B cell (primary cell): ENCODE measurements at places on chromosomes 1 and 21. TPM values are rescaled to one million over a fixed set of nuclear protein-coding genes. Genes with fewer than 3 reads are reported as not detected.

Gene COPA
- total RNA-seq: 168 and 180 TPM in 2 replicates

Gene FASLG
- total RNA-seq: 0.15 TPM in 1 of 2 replicates, not detected in the other

Gene CALML6
- total RNA-seq: 0.61 and 2.0 TPM in 2 replicates

Gene TEKT2
- not detected in 2 replicates for total RNA-seq

GRCh38 chr1:170729225-170730002, 65.5 kb downstream of the PRRX1 start:
- no peak overlapping the region for H3K27ac ChIP-seq
- no peaks in the 10 kb centered on the region for H3K27me3 ChIP-seq
- no peaks in the 10 kb centered on the region for H3K4me1 ChIP-seq
- no peak overlapping the region for H3K4me3 ChIP-seq
- no peak for DNase-seq

DNA sequence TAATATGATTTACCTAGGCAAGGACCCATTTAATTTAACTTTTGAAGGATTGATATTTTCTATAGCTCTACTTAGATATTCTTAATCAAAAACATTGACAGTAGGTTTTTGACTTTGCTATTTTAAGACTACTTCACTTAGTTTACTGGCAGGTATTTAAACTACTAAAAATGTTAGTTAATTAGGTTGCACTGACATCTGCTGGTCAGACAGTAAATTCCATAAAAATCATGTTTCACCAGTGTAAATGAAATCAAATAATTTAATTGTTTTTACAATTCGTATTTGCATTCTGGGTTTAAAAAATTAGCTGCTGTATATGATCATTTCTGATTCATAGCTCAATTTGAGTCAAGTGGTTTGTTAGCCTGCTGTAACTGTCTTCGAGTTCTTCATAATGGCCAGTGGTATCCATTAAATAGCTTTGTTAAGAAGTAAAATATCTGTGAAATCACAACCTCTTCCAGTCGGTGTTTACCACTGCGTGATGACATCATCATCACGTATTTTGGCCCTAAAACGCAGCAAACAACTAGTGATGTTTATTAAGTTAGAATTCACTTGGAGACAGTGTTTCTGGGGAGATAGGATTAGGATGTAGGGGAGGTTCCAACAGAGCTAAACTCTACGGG, 26.2 kb downstream of the EXTL2 start:
- H3K4me3 ChIP-seq: no peak overlapping the region
- no peak overlapping the region for H3K27ac ChIP-seq
- DNase-seq: peak; percentile 57
- no peaks in the 10 kb centered on the region for H3K4me1 ChIP-seq

DNA sequence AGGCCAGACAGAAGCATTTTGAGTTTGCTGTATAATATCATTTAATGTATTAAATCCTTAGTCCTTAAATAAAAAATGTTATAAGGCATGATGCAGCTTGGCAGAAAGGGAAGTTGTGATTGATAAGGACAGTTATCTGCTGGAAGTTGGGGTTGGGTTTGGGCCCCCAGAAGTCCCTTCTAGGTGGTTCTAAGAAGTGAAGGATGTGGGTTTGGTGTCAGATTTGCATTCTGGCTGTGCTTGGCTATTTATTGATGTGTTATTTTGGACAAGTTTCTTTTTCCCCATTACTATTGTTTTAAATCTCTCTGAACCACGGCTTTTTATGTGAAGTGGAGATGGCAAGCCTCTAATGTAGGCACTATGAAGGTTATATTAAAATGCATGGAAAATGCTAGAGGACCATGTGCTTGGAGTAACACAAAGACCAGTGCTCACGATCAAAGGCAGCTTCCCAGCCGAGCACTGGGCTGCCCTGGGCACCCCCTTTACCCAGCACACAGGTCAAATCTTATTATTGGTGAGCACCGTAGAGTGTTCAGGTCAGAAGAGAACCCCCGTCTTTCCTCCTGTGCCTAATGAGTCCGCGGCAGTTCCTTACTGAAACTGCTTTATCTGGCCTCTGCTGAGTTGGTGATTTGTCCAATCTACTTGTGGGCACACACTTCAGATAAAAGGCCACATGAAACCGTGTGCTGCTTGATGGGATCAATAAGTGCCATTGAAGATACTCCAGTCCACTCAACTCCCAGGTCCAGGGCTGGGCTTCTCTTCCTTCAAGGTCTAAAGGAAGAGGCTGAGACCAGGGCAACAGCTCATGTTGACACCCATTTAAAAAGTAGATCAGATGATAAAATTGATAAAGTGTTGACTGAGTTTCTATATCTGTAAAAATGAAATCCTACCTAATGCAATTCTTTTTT, 212.0 kb downstream of the PRDM2 start:
- no peak overlapping the region for H3K4me3 ChIP-seq
- peaks cover 4% of the 10 kb centered on the region for H3K27me3 ChIP-seq
- H3K4me1 ChIP-seq: peaks cover 14% of the 10 kb centered on the region
- no peaks in the 10 kb centered on the region for H3K36me3 ChIP-seq
- no peak overlapping the region for H3K27ac ChIP-seq

DNA sequence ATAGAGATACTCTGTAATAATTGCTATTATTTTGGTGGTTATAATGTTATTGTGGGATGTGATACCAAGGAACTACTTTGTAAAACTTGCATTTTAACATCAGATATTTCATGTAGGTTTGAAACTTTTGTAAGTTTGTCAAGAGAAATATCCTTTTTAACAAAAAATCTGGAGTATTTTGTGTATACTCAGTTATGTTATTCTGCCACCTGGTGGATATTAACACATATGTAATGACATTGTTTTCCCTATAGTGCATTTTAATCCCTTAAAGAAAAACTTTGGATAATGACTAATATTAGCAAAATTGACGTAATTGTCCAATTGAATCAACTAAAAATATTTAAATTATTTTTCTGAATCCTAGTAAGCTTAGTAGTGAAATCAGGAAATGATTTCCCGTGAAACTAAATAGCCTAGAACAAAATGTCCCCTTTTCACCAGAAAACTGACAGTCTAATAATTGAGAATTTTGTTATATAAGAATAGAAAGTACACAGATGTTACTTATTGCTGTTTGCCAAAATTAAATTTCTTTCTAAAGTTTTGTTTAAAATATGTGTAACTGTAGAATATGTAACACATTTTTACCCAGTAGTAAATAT, 39.6 kb downstream of the KCTD3 start:
- H3K4me1 ChIP-seq: no peaks in the 10 kb centered on the region
- no peaks in the 10 kb centered on the region for H3K27me3 ChIP-seq
- DNase-seq: no peak
- no peak overlapping the region for H3K27ac ChIP-seq
- H3K36me3 ChIP-seq: no peaks in the 10 kb centered on the region

GRCh38 chr1:95636897-95637296, 402.9 kb downstream of the RWDD3 start:
- no peak overlapping the region for H3K27ac ChIP-seq
- no peak overlapping the region for H3K4me3 ChIP-seq
- no peaks in the 10 kb centered on the region for H3K36me3 ChIP-seq
- DNase-seq: no peak

GRCh38 chr1:208772891-208773290, 528.7 kb upstream of the PLXNA2 start:
- no peak for DNase-seq
- no peak overlapping the region for H3K4me3 ChIP-seq
- H3K27me3 ChIP-seq: no peaks in the 10 kb centered on the region
- H3K4me1 ChIP-seq: no peaks in the 10 kb centered on the region
- H3K27ac ChIP-seq: no peak overlapping the region

DNA sequence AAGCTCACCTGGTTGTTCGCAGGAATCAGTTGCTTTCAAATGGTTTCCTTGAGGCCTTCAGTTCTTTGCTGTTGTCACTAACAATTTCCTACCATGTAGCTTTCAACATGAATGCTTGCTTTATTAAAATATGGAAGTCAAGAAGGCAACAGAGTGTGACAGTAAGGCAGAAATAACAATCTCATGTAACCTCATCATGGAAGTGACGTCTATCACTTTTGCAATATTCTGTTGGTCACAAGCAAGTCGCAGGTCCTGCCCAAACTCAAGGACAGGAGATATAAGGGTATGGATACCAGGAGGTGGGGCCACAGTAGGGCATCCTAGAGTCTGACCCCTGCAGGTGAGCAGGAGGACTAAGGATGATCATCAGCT, 296.8 kb upstream of the ZP4 start:
- H3K27ac ChIP-seq: no peak overlapping the region
- no peak overlapping the region for H3K4me3 ChIP-seq
- no peaks in the 10 kb centered on the region for H3K36me3 ChIP-seq
- no peak for DNase-seq
- H3K27me3 ChIP-seq: no peaks in the 10 kb centered on the region
- H3K4me1 ChIP-seq: no peaks in the 10 kb centered on the region
